HEK293T (cell line): ENCODE measurements at places on chromosomes 2 and 18.

DNA sequence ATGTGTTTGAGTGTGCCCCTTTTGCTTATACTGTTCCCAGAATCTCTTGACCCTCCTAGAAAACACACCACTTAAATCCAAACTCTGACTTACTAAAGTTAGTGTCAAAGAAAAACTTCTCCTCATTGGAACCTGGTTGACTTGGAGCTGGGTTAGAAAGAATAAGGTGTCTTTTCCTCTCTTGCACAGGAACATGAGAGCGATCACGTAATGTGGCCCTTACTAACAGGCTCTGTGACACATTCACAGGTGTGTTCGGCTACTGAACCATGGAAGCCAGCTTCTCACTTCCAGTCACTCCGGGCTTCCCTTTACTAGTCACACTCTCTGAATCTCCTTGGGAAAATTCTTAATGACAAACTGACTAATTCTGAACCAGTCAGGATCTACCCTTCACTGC is 5.4 kb upstream of the POU3F3 start:
- DNase-seq: no peak

DNA sequence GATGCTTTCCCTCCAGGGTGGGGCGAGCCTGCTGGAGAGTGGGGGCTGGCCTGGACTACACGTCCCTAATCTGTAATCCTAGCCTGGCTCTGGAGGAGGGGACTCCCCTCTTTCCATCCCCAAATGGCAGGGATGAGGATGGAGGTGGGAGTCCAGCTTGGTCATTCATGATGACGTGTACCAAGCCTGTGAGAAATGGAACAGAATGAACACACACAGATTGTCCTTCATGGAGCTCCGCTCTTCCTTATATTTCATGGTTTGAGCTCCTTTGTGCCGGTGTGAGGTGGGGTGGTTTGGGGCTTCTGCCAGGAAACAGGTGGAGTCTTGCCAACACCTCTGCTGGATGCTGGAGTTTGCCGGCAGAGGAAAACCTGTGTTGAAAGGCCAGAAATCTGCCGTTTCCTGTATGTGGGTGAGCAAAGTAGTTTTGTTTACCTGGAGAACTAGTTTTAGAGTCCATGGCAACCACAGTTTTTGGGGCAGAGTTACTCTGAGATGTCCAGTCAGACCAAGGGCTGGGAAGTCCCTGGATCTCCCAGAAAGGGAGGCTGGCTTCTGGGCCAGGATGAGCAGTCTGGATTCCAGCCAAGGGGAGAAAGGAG is 417.6 kb upstream of the MEX3C start:
- DNase-seq: no peak

DNA sequence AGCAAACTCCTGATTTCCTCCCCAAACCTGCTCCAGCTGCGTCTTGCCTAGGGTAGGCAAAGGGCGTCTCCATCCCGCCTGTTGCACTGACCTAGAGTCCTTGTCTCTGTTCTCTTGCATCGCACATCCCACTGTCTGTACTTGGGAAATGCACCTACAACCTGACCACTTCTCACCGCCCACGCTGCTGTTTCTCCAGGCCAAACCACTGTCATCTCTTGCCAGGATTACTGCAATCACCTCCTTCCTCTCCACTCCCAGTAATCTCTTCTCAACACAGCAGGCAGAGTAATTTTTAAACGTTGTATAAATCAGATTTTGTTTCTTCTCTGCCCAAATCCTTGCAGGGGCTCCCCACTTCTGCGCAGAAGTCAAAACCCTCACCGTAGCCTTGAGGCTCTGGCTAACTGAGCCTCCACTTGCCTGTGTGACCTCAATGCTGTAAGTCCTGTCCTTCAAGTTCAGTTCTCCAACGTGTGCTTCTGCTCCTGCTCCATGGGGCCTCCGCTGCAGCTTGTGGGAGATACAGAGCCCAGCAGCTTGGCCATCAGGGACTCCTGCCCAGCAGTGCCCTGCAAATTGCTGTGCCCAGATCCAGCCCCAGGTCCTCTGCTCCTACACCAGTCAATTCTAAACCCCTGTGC is 27.7 kb upstream of the SEMA4C start:
- DNase-seq: no peak

DNA sequence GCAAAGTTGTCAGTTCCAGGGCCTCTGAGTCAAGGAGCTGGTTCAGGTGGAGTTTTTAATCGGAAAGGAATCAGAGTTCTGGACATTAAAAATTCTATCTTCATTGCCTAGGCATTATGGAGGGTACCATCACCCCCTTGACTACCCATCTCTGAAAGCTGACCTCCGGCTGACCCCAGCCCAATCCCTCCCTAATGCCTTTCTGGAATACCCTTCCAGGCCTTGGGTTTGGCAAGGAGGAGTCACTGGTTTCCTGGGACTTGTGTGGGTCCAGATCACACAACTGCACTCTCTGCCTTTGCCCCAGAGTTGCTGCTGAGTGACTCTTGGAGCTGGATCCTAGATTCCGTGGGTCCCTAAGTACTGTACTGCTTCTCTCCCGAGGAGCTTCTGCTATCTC is 1.0 kb upstream of the OSR1 start:
- DNase-seq: no peak

DNA sequence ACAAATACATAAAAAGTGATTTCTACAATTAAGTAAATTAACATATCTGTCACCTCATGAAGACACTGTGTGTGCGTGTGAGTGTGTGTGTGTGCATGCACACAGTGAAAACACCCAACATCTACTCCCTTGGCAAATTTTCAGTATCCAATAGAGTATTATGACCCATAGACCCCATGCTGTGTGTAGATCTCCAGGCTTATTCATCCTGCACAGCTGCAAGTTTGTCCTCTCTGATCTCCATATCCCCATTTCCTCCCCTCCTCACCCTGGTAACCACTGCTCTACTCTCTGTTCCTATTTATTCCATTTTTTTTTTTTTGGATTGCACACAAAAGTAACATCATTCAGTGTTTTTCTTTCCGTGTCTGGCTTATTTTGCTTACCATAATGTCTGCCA is 391.0 kb downstream of the SOX11 start:
- DNase-seq: no peak

- DNase-seq: no peak
Observed at GRCh38 chr2:172361360-172361759, 66.0 kb upstream of the ITGA6 start.

GRCh38 chr2:172698041-172698863 is 37.4 kb upstream of the RAPGEF4 start:
- DNase-seq: peak; percentile 34

DNA sequence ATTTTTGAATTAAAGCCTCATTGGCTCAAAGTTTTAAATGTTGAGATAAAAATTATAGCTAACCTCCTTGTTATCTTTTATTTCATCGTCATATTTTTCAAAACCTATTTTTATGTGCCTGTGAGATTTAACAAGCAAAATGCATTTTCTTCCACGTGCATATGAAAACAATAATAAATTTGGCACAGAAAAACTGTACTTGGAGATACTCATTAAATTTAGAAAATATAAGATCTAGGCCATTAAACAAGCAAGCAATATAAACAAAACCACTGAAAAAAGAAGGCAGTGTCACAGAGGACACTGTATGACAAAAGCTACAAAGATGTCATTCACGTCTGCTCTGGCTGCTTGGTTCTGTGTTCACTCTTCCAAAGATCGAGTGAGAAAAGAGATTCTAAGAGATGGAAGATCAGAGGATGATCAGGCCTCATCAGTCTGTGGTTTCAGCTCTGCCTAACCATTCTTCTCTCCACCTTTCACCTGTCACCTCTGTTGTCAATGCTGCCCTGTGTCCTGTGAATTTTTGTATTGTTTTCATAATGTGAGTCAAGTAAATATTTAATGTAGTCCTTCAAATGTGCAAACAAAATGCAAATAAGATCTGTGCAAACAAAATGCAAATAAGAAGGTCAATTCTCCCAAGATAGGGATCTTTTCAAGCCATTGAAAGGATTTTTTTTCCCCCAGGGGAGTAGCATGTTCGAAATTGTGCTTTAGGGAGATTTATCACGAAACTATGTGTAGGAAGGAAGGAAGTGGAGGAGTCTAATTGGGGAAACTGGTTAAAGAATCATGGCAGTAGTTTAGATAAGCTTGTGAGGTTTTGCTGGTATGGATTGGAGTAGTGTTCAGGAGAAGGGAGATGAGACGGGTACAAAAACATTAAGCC is 138.7 kb upstream of the RBMS1 start:
- DNase-seq: no peak

GRCh38 chr2:33230842-33231241 is 245.6 kb upstream of the RASGRP3 start:
- no peak for DNase-seq

GRCh38 chr2:133908171-133908570 is 339.9 kb upstream of the NCKAP5 start:
- DNase-seq: no peak

- no peak for DNase-seq
Observed at GRCh38 chr2:137117385-137117784, 352.0 kb downstream of the THSD7B start.

DNA sequence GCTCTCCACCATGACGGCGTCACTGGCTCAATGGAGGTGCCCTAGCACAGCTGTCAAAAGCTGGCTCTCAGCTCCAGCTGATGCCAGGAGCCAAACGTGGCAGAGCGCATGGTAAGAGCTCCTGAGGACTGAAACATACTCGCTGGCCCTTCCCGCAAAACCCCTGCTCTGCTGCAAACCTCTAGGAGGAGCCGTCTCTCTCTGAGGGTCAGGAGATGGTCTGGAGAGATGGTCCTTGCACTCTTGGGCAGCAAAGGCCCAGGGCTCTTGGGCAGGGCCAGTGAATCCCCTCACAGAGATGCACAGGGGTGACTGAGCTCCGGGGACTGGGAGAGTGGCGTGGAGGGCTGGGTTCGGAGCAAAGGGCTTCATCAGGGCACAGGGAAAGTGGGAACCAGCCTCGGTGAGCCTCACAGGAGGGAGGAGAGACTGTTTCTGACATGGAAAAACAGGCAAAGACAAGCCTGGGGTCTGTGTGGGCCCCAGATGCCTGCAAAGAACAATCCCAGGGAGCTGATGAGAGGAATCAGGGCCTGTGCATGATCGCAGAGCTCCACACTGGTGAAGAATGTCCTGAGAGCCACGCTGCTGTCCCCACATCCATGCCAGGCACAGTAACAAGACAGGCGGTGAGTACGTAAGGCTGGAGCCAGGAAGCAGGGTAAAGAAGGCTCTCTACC is 17.2 kb downstream of the SNORC start:
- DNase-seq: no peak

GRCh38 chr2:120824246-120824645 is 88.6 kb downstream of the GLI2 start:
- DNase-seq: no peak
